MG63 (cell line): ENCODE measurements at places on chromosomes 1 and 21. TPM values are rescaled to one million over a fixed set of nuclear protein-coding genes. Genes with fewer than 3 reads are reported as not detected.

FMO1 gene
- total RNA-seq = not detected in 2 replicates

POU3F1 gene
- total RNA-seq = not detected in 2 replicates

CELA2B gene
- not detected in 2 replicates for total RNA-seq

TEDDM1 gene
- total RNA-seq = not detected in 2 replicates

KRTAP10-2 gene
- not detected in 2 replicates for total RNA-seq

DNASE2B gene
- not detected in 2 replicates for total RNA-seq

KCNJ6 gene
- not detected in 2 replicates for total RNA-seq

FAM177B gene
- total RNA-seq = not detected in 2 replicates

HPDL gene
- total RNA-seq = 3.2 and 7.1 TPM in 2 replicates

FOXO6 gene
- not detected in 2 replicates for total RNA-seq

FAM78B gene
- 0.30 TPM in 1 of 2 replicates, not detected in the other for total RNA-seq

GRCh38 chr1:155304558-155305063, 3.4 kb upstream of the PKLR start:
- no peak for DNase-seq

GRCh38 chr1:225875044-225875815, 7.0 kb downstream of the TMEM63A start:
- no peak for DNase-seq

- DNase-seq = no peak
These were observed 76.1 kb downstream of the INTS7 start for GRCh38 chr1:211959221-211959620.

GRCh38 chr1:31626223-31627207, 9.0 kb downstream of the HCRTR1 start:
- no peak for DNase-seq

DNA sequence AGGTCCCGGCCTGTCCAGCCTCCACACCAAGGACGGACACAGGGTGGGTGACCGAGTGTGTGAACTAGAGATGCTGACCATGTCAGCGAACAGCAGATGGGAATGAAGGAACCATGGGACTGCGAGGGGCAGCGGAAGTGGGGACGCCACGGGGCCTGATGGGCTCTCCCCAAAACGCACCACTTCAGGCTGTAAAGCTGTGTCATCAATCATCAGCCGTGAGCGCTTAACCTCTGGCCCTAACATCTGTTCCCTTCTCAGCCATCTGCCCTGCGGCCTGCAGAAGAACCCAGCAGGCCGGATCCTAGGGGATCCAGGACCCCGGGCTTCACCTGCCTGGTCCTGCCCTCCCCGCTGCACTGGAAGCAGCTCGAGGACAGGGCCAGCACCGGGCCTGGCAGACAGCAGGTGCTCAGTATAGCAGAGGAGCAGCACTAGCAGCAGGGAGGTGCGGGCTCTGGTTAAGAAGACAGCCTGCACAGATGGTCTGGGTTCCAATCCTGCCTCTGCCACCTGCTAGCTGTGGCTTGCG, 58.7 kb downstream of the DMRTB1 start:
- no peak for DNase-seq

DNA sequence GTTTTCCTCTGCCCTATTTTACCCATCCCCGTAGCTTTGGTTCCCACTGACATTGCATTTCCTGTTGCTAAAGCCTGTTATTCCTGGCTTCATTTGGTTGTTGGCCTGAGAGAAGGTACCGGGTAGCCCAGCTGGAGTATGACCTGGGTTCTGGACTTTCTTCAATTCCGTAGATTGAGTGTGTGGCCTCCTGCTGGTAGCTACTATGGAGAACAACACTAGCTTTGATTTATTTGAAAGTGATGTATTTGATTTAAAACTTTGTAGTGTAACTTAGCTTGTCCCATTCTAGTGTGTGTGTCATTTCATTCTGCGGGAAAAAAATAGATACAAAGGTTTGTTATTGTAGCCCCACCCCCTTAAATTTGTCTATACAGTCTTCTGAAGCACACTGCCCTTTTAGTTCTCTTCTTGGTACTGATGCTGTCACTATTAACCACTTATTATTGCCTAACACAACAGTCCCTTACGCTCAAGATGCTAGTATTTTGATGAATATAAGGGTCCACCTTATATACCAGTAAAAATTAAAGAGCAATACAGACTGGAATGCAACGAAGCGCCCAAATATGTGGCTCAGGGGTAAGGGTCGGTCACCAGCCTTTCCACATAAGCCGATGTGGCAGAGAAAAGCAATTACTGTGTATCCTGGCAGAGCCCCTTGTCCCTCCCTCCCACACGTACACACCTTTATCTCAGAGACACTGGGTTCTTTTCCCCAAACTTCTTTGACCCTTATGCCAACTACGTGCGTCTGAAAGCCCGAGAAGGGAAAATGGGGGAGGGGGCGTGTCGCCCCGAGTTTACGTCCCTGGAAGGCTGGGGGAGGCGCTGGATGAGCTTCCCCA, 643 bp upstream of the MOV10 start:
- DNase-seq = peak; percentile 70

- DNase-seq = no peak
These were observed 177.3 kb upstream of the CAMK1G start for GRCh38 chr1:209406168-209406567.

DNA sequence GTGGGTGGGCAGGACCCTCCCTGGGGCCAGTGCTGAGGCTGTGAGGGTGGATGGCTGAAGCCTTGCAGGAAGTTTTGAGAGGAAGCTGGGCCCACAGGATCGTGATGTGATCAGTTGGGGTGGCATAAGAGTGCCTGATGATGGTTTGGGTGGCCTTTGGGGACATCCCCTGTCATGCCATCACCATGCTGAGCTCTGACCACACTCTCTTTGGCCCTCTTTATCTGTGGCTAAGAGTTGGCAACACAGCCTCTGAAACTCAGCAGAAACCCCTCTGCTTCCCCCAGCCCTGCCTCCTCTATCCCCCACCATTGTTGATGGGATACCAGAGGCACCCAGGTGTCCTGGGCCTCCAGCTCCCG, 19.8 kb downstream of the MIIP start:
- no peak for DNase-seq

- DNase-seq = no peak
These were observed 3.7 kb downstream of the OR10J1 start for GRCh38 chr1:159443066-159443750.

- DNase-seq = no peak
These were observed 111.3 kb downstream of the NOS1AP start for GRCh38 chr1:162180813-162181212.

DNA sequence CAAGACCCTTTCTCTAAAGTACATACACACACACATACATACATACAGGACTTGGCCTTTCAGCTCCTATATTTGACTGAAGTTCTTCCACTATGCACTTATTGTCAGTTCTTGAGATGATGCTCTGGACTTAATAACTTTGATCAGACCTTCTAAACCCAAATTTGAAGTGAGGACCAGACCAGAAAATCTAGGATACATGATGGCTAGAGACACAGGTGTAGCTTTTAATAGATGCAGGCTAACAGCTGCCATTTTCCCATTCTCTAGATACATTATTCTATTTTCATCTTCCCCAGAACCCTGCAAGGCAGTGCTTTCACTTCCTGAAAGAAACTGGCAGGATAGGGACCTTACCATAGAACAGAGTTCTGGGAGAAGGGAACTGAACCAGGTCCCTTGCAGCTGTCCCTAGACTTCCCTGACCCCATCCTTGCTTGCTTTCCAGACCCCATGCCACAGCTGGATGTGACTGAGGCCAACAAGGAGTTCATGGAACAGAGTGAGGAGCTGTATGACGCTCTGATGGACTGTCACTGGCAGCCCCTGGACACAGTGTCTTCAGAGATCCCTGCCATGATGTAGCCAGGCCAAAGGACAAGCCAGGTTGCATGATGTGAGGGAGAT, 14.9 kb upstream of the RAB42 start:
- peak; percentile 42 for DNase-seq

DNA sequence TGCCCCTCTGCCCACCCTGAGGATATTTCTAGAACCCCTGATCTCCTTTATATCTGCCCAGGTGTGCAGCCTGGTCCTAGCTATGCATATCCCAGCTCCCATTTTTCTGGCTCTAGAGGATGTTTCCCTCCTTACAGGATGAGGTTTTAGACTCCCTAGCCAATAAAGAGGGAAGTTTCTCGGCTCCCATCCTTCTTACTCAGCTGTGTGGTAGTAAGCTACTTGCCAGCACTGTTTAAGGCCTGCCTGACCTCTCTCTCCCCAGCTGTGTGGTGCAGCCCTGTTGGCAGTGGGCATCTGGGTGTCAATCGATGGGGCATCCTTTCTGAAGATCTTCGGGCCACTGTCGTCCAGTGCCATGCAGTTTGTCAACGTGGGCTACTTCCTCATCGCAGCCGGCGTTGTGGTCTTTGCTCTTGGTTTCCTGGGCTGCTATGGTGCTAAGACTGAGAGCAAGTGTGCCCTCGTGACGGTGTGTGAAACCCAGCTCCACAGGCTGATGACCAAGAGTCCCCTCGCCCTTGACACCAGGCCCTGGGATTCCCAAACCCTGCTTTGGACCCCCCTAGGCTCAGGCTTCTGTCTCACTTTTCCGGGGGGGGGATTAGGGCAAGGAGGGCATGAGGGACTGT, 7.8 kb upstream of the P3R3URF start:
- DNase-seq = peak; percentile 52

GRCh38 chr1:179925922-179926849, 28.4 kb upstream of the CEP350 start:
- no peak for DNase-seq

GRCh38 chr1:155012026-155012546, 9.5 kb downstream of the ZBTB7B start:
- peak; percentile 62 for DNase-seq

- peak; percentile 35 for DNase-seq
These were observed 40.6 kb upstream of the CYP2J2 start for GRCh38 chr1:59967141-59967697.

DNA sequence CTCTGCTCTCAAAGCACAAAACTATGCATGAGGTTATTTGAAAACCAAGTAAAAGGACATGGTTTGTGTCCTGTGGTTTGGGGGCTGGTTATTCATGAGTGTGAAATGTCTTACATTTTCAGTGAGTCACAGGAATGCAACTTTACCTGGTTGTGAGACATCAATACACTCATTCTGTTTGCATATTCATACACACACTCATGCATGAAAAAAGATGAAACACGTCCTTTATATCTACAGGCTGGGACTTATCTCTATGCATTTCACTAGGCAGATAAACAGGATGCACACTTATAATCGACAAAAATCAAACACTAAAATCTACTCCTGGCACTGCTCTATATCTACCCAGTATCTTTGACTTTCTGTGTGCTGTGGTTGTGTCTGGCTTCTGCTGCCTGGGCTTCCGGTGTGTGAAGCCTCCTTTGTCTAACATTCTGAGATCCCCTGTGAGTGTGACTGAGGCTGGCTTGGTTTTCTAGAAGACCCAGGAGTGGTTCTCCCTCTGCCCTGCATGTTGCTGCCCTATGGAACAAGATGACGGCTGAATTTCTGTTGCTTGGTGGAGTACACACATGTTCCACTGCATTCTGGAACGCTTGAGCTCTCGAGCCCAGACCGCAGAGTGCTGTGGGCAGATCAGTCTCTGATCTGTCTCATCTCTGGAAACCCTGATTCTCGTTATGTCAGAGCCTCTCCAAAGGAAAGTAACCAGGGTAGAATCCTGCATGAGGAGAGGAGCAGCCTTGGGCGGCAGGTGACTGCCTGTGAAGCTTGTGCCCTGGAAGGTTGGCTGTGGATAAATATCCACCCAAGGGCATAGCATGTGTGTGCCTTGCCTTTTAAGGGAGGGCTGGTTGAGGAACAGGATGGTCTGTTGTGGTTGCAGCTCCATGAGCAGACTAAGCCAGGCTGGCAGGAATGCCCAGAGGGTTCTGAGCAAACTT, 19.7 kb upstream of the FASLG start:
- peak; percentile 19 for DNase-seq

GRCh38 chr1:21687081-21687529, 17.9 kb upstream of the RAP1GAP start:
- no peak for DNase-seq

GRCh38 chr1:170698301-170699275, 34.7 kb downstream of the PRRX1 start:
- DNase-seq = peak; percentile 35

DNA sequence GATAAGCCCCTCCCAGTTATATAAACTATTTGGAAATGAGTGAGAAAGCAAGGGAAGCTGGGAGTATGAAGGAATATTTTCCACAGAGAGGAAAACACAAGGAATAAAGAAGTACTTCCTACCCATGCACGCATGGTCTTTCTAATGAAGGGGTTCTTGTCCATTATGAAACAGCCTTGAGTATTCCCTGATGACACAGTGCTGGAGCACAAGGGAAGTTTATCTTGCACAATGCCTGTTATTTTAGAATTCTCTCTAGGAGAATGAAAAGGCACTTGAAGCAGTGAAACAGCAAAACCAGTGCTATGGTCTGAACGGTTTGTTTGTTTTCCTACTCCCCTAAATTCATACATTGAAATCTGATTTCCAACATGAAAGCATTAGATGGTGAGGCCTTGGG, 38.6 kb upstream of the ADAMTS1 start:
- DNase-seq = no peak

GRCh38 chr1:74673351-74674111, at the start of gene ERICH3:
Gene ERICH3 (minus strand): TSS chr1:74673792. CDS start chr1:74673519, 273 bp downstream.
- DNase-seq = peak; percentile 6

DNA sequence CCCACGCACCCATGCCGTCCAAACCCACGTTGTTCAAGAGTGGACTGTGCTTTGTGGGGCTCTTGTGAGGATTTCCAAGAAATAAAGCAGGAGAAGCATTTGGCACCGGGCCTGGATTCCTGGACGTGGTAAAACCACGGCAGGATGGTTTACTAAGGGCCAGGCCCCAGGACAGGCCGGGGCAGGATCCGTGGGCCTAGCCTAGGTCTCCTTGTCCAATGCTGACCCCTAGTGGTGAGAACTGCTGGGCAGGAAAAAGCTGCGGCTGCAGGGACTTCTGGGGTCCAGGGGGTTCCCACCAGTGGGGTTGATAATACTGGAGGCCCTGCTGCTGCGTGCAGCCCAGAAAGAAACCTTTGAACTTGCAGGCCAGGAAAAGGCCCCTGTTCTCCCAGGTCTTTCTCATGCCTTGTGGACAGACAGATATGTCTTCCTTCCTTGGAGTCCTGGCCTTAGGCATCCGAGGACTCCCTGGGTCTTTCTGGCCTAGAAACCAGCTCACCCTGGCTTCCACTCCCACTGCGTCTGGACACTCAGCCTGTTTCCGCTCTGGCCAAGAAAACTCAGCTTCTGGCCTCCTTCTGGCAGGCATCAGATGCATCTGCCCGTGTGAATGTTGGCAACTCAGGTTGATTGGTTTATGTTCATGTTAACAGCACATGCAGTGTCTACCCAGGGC, 106.9 kb upstream of the TMEM51 start:
- peak; percentile 72 for DNase-seq

- no peak for DNase-seq
These were observed 1.9 kb upstream of the PIGV start for GRCh38 chr1:26785611-26786436.

- no peak for DNase-seq
These were observed 12.8 kb downstream of the RGL1 start for GRCh38 chr1:183817576-183818288.

- DNase-seq = no peak
These were observed 787 bp upstream of the GIPC2 start for GRCh38 chr1:78044796-78045562.
